ENCODE measurements at places on chromosomes 11 and 22.

DNA sequence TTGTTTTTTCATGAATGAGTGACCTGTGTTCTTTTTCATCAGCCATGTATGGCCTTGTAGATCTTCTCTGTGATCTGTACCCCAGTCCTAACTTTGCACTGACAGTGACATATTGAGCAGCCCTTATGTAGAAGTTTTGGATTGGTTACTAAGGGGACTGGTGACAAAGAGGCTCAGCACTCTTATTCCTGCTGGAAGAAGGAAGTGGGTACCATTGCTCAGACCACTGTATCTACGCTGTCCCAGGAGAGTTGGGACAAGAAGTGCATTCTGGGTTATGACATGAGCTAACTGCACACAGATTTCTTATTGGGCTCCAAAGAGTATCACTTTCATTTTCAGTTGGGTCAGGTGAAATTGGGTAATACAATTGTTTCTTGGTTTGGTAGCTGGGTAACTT lies 107.8 kb upstream of the RASSF10 start:
- no peak for DNase-seq

DNA sequence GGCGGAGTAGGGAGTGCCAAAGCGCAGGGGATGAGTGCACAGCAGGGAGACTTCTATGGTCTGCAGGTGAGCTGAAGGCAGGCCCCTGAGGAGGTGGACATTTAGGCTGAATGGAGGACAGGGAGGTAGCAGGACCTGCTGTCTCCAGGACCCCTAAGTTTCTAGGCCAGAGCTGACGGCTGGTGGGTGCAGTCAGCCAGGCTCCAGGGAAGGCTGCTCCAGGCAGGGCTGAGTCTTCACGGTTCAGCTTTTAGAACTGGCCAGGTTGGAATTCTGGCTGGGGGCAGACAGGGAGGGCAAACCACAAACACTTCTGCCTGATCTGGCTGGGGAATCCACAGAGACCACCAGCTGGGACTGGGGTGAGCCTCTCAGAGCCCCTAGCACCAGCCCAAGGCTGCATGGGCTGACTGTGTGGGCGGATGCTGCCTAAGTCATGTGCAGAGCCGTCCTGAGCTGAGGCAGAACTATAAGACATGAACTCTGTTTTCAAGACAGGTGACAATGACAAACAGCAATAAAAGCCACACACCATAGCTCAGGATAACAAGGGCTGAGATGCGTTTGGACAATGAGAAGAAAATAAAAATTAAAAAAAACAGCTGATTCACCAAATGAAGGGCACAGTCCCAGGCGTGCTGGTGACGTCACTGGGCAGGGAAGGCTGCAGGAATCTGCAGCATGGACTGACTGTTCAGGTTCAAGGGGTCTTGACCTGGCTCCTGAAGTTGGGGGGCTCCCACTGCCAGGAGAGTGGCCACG lies 10.4 kb upstream of the MALAT1 start:
- no peak for DNase-seq

- DNase-seq, result no peak
Measured at GRCh38 chr22:47618180-47619010, 855.9 kb downstream of the TBC1D22A start.

GRCh38 chr22:46451741-46452140 lies 85.7 kb downstream of the CELSR1 start:
- no peak for DNase-seq

DNA sequence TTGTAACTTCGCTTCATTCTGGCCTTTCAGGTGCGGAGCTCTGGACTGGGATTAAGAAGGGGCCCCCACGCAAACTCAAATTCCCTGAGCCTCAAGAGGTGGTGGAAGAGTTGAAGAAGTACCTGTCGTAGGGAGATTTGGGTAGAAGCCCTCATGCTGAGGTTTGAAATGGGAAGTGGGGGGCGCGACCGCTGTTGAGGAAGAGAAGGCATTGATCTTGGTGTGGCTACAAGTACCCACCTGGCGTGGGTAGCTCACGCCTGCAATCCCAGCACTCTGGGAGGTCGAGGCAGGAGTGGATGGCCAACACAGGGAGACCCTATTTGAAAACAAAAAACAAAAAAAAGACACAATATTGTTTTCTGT lies 779 bp downstream of the SELENOH start:
- no peak for DNase-seq

GRCh38 chr11:33773404-33773986 lies 825 bp downstream of the FBXO3 start:
- DNase-seq, result no peak

DNA sequence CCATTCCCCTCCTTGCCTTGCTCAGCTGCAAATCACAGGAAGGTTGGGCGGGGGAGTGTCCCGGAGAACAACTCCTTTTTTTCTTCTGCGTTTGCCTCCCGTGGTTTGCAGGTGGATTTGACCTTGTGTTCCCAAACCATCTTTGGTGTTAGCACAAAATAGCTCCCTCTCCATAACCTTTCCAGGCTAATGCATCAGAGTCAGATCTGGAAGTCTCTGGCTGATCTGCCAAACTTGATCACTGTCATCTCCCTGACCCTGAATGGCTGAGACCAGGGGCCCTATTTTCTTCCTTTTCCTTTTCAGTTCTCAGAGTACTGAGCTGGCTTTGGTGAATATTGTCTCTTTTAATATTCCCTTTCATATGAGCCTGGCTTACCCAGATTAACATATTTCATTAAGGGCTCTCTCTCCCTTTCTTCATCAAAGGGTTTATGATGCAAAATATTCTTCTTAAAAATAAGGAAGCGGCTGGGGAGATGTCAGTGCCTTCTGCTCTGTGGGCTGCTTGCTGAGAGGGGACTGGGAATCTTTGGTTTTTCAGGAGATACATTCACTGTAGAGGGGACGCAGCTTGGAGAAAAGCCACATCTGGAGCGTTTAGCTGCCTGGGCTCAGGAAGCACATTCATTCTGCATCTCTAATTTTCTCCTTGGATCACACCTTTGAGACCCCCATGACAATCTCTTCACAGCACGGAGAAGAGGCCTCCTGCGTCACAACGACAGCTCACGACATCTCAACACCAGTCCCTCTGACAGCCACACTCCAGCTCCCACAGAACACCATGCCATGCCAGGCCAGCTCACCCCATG lies 148.3 kb downstream of the CEP164 start:
- DNase-seq, result no peak

DNA sequence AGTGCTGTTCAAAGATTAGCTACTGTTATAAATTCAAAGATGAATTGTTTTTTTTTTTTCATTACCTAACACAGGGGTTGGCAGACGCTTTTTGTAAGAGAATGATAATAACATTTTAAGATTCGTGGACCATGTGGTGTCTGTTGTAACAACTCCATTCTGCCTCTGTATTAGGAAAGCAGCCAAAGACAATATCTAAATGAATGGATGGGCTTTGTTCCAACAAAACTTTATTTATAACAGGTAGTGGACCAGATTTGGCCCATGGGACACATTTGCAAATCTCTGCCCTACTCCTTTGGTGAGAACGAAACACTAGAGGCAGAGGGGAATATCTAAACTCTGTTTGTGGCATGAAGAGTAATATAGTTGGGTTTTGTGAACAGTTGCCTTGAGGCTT lies 83.6 kb upstream of the BLID start:
- DNase-seq, result no peak

- DNase-seq, result no peak
Measured at GRCh38 chr11:102989379-102990047, 34.0 kb upstream of the MMP13 start.

DNA sequence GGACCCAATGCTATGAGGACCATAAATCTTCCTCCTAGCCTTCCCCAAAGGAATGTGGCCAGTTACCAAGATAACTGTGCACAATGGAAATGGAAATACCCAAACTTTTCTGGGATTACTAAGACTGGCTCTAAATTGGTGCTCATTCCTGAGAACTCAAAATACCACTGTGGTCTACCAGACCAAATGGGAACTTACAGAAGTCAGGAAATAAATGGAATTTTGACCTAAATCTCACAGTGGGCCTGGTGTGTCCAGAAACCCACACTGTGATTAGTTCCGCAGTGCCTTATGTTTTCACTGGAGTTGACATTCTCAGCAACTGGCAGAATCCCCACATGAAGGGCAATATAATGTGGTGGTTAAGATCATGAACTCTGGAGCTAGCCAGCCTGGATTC lies 99.4 kb upstream of the ZC3H12C start:
- no peak for DNase-seq

GRCh38 chr11:76803811-76804600 lies 20.9 kb downstream of the TSKU start:
- DNase-seq, result no peak

- DNase-seq, result no peak
Measured at GRCh38 chr11:86314636-86315035, 12.6 kb downstream of the HIKESHI start.

- DNase-seq, result no peak
Measured at GRCh38 chr11:100715165-100715761, 28.2 kb downstream of the ARHGAP42 start.

- no peak for DNase-seq
Measured at GRCh38 chr11:118060869-118061268, 16.0 kb upstream of the TMPRSS4 start.

DNA sequence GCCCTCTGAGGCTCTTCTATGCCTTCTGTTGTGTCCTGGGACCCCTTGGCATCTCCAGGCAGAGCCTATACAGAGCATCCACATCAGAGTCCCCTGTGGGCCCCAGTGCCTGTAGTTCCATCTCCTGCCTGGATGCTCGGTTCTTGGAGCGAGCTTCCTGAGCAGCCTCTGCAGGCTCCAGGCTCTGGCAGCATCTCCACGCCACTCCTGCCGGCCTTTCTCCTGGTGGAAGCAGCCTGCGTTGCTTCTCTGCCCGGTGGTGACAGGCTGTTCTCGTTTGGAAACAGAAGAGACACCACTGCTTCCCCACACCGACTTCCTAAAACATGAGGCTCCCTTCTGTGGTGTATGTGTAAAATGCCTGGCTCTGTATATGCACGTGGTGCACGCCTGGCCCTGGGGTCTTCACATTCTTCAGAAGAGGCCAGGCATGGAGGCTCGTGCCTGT lies 52.8 kb downstream of the BCR start:
- DNase-seq, result no peak

DNA sequence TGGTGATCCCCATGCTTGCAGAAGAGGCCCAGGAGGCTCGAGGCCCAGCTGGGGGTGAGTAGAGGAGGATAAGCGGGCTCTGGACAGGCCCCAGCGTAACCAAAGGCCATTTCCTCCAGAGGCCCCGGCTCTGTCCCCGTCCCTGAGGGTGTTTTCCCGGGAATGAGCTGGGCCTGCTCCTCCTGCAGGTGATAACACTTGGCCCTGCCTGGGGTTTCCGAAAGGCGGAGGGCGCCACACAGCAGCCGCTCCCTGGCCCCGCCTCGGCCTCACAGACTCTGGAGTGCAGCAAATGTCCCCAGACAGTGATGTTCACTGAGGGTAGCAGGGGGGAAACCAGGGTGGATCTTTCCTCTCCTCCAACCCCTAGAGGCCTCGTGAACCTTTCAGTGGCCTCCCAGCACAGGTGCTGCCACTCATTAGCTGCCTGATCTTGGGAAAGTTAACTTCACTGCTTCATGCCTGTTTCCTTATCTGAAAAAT lies 10.5 kb upstream of the MGAT3 start:
- DNase-seq, result no peak

DNA sequence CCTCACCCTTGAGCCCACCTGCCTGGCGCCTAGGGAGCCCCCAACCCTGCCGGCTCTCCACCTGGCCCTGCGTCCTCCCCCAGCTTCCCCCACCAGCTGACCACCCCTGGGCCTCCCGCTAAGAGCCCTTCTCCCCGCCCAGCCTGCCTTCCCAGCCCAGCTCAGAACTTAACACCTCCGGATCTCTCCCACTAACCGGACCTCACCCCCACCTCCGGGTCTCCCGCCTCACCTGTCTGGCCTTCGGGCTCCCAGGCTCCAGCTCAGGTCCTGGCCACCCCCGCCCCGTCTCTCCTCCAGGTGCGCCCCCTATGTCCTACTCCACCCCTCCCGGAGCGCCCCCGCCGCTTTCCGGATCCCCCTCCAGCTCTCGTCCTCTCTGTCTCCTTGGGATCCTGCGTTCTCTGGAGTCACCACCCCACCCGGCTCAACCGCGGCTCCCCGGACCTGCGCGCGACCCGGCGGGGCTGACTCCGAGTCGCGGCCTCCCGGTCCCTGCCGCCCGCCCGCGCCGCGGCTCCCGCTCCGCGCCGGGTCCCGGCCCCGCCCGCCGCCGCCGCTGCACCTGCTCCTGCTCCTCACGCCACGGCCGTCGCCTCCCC lies at the start of gene KCNJ11:
Gene KCNJ11, minus strand, starts transcription at position 51 of the 602 bp plus-strand sequence. CDS start 568 bp downstream, outside the sequence.
- no peak for DNase-seq

GRCh38 chr11:130086669-130087068 lies 17.0 kb downstream of the APLP2 start:
- DNase-seq, result no peak

DNA sequence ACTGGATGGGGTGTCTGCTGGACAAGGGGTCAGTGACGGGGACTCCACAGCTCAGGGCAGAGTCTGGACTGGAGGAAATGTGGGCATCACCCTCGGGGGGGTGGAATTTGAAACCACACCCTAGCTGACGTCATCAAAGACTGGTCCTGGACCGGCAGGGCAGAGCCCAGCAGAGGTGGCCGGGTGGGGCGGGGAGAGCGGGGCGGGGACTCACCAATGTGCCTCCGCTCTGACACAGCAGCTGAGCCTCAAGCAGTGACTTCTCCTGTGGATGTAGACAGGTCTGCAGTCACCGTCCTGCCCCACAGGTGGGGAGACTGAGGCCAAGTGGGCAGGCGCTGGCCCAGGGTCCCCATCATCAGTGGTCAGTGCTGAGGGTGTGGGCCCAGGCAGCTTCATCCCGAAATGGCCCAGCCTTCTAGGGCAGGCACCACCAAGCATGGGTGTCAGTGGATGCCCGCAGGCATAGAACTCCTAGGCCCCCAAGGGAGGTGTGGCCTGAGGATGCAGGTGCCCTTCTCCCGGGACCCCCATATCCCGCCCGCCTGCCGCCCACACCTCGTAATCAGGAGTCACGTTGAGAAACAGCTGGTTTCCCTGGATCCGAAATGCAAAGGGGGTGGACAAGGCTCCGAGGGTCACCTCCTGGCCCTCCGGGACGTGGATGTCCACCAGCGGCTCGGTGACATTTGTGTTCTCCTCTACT lies 603 bp downstream of the CDHR5 start:
- DNase-seq, result no peak

DNA sequence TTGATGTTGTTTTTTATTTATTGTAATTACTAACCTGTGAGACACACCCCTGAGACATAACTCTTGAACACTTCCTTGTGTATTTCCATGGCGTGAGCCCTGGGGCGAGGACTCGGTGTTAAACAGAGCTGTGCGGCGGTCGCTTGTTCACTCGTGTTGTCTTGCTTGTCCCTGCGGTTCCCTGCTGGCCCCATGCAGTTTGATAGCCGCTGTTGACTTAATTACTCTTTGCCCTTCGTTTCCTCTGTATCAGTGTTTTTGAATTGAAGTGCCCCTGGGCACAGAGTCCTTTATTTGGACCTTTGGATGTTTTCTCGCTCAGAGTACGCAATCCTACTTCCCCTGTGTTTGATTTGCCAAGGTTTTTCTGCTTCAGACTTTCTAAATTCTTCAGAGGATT lies 52.7 kb downstream of the TBC1D22A start:
- no peak for DNase-seq
